ENCODE measurements at places on chromosomes 1 and 21.

DNA sequence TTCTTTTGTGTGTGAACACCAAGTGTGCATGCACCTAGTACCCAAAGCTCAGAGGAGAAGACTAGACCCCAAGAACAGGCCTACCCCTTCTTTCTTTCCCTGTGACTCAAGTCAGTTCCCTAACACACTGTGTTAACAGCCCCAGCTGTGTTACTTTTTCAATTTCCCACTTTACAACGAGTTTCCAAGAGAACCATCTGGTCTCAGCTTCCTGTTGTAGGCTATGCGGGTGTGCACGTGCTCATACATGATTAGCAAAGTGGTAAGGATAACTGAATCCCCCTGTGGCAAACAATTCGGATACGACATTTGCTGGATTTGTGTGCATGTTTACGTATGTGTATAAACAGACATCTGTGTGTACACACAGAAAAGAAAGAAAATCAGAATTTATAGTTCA lies 17.9 kb downstream of the IFNAR2 start:
- DNase-seq = no peak

DNA sequence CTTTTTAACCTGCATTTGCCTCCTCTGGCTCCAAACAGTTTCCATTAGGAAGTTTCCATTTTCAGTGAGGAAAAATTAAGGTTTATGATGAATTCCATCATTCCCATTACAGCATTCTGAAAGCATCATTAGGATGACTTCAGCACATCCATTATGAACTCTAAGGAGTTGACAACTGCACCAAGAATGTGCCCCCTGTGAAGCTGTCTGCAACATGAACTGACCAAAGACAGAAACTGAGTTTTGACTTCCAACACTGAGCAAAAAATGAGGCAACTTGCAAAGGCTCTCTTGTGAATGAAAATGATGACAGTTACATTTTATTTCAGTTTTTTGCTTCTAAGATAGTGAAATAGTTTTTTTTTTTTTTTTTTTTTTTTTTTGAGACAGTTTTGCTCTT lies 18.3 kb upstream of the KCNE1 start:
- DNase-seq = no peak

DNA sequence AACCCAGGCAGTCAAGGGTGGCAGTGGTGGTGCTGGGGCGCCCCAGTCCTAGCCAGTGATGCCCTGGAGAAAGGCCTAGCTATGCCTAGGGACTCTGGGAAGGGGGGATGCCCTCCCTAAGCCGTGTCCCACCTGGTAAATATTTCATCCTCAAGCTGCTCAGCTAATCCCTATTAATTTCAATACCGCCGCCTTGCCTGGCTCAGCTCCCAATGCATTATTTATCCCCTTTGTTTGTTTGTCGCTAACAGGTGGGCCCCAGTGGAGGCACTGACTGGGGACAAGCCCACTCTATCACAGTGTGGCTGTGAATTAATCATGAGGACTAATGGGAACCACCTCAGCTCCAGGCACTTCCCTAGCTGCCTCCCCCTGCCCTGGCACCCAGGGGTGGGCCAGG lies 22.5 kb downstream of the DMAP1 start:
- DNase-seq = no peak

DNA sequence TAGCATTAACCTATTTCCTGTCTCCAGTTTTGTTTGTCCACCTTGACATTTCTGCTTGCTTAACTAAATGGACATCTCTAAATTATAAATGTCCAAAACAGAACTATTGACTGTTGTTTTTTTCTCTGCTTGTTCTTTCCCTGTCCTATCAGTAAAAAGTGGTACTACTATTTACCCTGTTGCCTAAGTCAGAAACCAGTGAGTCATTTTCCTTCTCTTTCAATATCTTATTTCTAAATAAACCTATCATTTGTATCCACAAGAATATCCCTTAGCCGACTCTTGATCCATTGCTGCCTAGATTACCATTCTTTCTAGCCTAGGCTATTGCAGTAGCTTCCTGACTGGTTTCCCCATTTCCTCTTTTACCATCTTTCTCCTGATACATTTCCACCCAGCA lies 22.5 kb downstream of the MIER1 start:
- DNase-seq = no peak

GRCh38 chr1:225461533-225462428 lies 33.9 kb upstream of the LBR start:
- DNase-seq = no peak

DNA sequence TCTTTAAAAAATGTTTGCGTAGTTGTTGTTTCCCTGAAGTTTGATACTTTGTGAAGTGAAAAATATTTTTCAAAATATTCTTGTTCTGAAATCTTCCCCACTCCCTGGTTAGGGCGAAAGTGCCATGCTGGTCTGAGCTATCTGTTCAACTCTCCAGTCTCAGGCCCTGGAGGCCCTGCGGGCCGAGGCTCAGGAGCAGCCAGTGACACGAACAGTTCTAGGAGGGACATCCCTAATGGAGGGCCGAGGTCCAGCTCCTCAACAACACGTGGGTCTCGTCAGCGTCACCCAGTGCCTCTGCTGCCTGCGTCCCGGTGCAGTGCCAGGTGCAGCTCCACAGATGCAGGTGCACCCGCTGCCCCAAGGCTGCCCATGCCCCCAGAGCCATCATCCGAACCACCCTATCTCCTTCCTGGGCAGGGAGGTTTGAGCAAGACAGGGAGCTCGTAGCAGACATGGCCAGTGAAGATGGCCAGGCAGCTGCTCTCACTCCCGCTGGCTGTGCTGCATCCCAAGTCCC lies 69.7 kb upstream of the COL6A1 start:
- DNase-seq = no peak

GRCh38 chr1:6577831-6578525 lies 1.8 kb upstream of the ZBTB48 start:
- no peak for DNase-seq

- no peak for DNase-seq
These were observed 79.5 kb downstream of the NRIP1 start for GRCh38 chr21:14985306-14985705.

GRCh38 chr1:164725401-164725800 lies 166.4 kb downstream of the PBX1 start:
- no peak for DNase-seq

- no peak for DNase-seq
These were observed 81.0 kb downstream of the UBR4 start for GRCh38 chr1:19128968-19129514.

DNA sequence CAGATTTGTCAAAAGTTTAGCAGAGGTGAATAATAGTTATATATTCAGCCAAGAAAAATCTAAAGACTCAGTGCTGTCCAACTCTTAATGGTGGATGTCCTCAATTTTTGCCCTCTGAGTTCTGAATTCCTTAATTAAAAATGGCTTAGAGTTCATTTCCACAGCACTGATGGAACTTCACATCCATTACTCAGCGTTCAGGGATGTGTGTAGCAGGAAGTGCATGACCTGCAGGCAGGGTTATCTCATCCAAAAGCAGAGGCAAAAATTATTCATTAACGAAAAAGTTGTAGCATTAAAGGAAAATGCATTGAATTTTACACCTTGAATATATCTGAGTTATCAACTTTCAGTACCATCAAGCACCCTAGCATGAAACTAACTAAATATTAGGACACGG lies 96.7 kb downstream of the ZP4 start:
- no peak for DNase-seq

Measured in activated T-helper 9 cell treated with anti-CD3 and anti-CD28 coated beads, Interleukin-2, amount 50 U/mL, for 16 hours (primary cell).